Fibroblast of skin of abdomen (primary cell): ENCODE measurements at places on chromosomes 13 and 19.

GRCh38 chr13:27481766-27482165 lies 31.4 kb upstream of the MTIF3 start:
- DNase-seq: peak; percentile 13

DNA sequence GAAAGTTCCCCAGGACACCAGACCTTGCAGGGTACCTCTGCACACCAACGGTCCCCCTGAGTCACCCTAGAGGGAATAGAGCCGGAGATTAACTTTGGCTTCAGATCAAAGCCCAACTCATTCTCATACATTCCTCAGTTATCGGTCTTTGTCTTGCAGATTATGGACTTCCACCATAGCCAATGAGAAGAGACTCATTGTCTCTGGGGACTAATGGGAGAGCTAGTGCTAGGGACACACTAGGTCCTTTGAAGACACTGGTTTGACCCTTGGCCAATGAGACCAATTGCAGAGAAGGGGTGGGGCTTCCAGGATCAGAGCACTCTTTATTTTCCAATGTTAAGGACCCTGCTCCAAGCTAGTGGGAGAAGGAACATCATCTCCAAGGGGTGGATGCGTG lies 6.1 kb downstream of the KLK7 start:
- DNase-seq: no peak

DNA sequence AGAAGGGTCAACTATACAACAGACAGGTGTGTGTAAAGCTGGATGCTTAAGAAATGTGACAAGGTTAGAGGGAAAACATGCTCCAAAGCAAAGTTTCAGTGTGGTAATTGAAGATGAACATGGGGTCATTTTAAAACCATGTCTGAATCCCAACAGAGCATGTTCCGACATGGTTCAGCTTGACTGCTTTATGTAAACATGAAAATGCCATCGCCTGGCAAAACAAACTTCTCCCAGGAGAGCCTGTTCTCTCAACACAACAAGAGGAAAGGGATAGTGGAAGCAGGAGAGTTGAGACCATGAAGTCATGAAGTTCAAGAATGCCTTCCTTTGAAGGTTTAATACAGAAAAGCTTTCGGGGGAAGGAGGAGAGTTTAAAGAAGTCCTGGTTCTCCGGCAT lies 85.8 kb downstream of the EPSTI1 start:
- DNase-seq: no peak

DNA sequence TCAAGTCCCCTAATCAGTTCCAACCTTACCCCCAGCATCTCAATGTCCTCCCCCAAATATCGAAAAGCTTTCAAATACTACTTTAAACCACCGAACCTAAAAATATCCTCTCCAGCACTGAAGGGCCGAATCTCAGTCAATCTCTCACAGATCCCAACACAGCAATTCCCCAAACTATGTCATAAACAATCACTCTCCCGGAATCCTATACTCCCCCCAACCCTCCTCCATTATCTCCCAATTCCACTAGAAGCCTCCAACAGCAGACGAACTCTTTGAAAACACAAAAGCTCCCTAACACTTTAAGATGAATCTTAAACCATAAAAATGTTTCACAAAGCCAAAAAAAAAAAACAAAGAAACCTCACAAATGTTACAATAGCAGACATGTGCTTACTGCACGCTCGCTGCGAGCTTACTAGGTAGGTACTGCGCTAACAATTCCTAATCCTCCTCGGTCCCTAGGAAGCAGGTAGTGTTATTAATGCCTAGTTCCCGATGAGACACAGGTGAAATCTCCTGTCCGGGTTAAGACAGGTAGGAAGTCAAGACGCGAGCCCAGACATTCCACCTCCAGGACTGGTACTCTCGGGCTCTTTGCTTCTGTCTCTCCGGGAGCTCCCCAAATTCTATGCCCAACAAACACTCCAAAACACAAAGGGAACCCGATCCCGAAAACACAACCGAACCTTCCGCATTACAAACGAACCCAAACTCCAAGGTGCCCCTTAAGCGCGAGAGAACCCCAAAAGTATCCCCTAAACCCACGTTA lies 14.2 kb downstream of the FBXO46 start:
- DNase-seq: peak; percentile 13

DNA sequence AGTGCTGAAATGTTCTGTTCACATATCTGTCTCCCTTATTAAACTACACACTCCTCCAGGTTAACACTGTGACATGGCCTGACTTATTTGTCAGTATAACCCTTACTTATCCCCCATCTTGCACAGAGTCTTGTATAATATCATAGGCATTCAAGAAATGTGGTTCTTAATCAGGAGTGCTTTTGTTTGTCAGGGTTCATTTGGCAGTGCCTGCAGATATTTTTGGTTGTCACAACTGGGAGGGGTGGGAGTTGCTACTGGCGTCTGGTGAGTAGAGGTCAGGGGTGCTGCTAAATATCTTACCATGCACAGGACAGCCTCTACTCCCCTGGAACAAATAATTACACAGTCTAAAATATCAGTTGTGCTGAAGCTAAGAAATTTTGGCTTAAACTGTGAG lies 20.4 kb upstream of the OBI1 start:
- DNase-seq: no peak

- DNase-seq: no peak
Measured at GRCh38 chr13:25836574-25837336, 215.1 kb downstream of the SHISA2 start.

- no peak for DNase-seq
Measured at GRCh38 chr13:96803456-96804100, 190.7 kb downstream of the OXGR1 start.

- DNase-seq: no peak
Measured at GRCh38 chr19:13996928-13997630, 9.0 kb downstream of the RFX1 start.

- peak; percentile 71 for DNase-seq
Measured at GRCh38 chr19:46616631-46617322, 8.1 kb downstream of the PTGIR start.

DNA sequence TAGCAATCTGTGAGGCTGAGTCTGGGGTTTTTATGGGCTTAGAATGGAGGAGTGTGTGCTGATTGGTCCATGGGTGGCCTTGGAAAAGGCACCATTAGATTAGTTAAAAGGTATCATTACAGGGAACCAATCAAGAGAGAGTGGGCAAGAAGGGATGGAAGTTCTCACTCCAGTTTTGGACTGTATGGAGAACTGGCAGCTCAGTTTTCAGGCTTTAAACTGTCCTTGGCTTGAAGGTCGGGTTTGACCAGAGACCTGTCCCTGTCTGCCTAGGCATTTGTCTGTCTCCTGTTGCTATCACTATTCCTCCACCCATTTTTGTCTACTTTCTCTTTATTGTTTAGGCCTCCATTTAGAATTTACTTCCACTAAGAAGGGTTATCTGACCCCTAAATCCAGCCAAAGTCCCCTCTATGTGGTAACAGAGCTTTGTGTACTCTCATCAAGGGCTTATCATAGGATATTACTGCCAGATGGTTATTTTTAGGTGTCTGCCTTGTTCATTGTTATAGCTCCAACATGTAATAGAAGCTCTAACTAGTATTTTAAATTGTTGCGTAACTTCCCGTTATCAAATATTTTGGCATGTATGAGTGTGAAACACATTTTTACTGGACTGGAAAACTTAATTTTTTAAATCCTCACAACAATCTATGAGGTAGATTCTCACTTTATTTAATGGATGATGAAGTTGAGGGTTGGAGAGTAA lies 133.3 kb upstream of the SLC10A2 start:
- no peak for DNase-seq

- no peak for DNase-seq
Measured at GRCh38 chr13:100565286-100565685, 23.3 kb downstream of the GGACT start.

DNA sequence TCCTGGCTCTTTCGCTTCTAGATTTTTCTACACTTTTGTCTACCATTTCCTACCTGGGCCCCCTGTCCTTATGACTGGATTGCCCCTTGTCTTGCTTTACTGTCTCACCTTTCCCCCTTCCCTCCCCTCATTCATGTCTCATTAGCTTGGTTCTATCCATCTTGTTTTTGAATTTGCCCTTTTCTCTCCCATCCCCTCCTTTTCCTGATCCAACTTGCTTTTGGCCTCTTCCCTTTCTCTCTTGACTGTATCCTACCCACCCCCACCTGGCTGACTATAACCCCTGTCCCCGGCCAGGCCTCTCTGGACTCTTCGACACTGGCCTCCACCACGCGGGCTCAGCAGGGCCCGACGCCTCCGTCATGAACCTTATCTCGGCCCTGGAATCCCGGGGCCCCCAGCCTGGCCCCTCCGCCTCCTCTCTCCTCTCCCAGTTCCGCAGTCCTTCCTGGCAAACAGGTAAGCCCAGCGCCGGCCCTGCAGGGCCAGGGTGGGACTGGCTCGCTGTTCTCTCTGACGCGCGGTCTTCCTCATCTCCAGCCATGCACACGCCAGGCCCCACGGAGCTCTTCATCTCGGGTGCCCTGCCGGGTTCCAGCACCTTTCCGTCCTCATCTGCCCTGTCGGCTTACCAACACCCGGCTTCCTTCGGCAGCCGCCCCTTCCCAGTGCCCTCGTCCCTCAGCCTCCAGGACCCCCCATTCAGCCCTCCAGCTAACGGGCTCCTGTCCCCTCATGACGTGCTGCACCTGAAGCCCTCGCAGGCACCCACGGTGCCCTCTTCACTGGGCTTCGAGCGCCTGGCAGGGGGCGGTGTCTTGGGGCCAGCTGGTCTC lies 3.4 kb downstream of the PRR12 start:
- no peak for DNase-seq

DNA sequence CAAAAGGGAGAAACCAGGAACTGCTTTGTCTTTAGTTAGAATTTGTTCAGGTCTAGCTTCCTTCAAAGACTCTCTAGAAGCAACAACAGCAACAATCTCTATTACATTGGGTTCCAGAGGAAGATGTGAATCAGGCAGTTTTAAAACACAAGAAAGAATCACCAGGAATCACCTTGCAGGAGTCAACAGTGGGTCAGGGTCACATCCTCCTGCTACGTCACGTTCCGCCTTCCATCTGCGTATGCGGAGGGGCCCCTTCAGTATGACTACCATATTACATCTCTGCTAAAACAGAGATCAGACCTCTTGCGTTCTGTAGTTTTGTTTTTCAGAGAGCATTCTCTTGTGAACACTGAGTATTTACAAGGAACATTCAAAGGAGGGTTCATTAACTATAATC lies 147.8 kb upstream of the STARD13 start:
- DNase-seq: no peak

DNA sequence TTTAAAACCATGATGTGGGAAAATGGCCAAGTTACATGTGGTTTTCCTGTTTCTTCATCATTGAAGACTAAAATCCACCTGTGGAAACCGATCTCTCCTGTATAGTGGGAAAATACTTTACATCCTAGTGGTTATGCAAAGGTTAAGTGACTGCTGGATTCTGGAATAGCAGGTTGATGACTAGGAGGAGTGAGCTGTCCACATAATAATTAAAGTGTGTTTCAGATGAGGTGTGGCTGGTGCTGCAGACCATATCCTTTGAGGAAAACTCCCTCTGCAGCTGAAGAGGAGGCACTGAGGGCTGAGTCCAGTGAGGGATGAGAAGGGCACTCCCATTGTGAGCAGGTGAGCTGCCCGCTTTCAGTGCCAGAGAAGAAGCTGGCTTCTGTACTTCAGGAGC lies 43.2 kb downstream of the DCLK1 start:
- DNase-seq: no peak

GRCh38 chr13:46982856-46983582 lies 86.2 kb upstream of the HTR2A start:
- no peak for DNase-seq

GRCh38 chr19:49084206-49085019 lies 838 bp upstream of the SNRNP70 start:
- DNase-seq: no peak

DNA sequence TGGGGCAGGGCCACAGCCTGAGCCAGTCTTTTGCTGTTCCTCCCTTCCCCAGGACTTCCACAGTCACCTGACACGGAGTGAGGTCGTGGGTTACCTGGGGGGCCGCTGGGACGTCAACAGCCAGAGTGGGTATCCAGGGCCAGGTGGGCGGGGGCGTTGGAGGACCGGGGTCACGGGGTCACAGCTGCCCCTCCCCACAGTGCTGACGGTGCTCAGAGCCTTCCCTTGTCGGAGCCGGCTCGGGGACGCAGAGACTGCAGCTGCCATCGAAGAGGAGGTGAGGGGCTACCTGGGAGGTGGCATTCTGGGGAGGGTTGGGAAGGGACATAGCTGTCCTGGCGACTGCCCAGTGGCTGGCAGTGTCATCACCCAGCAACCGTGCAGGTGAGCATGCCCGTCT lies 11.5 kb downstream of the MPND start:
- DNase-seq: no peak

DNA sequence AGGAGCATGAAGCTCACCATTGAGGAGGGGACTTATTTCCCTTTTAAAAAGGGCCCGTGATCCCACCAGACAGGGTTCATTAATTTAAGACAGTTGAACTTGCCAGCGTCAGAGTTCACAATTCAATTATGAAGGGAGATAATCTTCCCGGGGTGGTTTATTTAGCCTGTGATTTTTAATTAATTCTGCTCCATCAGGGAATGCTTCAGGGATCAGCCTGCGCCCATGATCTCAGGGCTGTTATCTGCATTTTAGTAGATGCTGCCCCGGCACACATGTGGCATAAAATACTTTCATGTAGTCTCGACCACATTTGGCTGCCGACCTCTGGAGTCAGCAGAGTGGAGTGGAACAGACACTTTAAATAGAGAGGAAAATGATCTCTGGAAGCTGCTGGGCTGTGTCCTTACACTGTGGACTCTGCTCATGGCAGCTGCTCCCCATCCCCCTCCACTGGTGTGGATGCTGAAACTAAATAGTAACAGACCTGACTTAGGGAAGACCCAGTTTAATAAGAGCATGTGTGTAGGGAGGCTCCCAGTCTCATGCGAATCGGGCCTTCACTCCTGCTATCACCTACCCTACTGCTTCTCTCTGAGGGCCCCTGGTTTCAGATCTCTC lies 256.9 kb downstream of the TEX29 start:
- DNase-seq: no peak

GRCh38 chr13:97905517-97905916 lies 48.0 kb upstream of the IPO5 start:
- DNase-seq: no peak

DNA sequence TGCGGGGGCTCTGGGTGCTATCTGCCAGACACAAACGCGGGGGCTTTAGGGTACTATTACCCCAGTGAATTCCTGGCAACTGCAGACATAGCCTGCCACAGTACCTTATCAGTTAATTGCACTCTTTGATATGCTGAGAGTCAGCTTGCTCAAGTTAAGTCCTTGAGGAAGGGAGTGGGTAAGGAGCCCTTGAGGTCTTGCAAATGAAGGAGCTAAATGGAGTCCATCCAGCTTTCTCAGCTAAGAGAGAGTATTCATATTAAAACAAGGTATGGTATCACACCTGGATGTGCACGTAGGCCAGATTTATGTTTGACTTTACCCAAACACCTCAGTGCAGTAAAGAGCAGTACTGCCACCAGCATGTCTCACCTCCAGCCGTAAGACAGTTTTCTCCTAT lies 11.5 kb upstream of the ZNF606 start:
- DNase-seq: no peak

GRCh38 chr13:62250501-62251201 lies 835.0 kb upstream of the PCDH20 start:
- DNase-seq: no peak

DNA sequence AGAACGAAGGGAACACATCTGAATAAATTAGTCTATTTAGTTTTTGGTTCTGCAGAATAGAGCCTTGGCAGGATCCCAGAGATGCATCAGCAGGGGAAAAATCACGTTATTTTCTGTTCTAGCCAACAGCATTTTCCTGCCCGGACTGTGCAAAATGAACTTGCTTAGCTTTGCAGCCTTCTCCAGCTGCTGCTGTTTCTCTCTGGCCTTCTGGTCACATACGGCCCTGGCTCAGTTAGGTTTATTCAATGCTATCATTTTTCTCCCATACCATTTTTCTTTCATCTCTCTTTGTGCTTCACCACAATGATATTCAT lies 110.4 kb upstream of the KL start:
- peak; percentile 31 for DNase-seq
